ENCODE measurements at places on chromosomes 3 and 15.

DNA sequence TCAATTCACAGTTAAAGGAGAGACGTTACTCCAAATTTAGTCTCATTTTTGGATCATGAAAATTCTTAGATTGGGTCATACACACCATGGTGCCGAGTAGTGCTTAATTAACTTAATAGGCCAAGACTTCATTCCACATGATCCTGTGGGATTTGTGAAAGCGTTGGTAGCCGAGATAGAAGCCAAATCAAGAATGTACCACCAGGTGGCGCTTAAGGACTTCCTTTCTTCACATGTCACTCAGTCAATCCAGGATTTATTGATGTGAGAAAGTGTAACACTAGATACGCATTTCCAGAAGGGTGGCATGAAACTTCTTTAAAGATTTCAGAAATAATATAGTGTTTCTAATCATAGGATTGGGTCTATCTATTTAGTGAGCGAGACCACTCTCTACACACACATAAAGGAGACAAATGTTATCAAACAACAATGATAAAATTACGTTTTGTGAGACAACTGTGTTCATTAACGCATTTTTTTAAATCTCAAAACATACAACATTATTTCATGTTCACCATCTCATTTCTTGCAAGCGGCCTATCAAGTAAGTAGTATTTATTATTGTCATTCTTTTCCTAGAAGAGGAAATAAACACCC lies 436.1 kb downstream of the CHL1 start:
- peak; percentile 78 for DNase-seq

- no peak for DNase-seq
Observed at GRCh38 chr3:180704532-180704931, 25.2 kb upstream of the CCDC39 start.

DNA sequence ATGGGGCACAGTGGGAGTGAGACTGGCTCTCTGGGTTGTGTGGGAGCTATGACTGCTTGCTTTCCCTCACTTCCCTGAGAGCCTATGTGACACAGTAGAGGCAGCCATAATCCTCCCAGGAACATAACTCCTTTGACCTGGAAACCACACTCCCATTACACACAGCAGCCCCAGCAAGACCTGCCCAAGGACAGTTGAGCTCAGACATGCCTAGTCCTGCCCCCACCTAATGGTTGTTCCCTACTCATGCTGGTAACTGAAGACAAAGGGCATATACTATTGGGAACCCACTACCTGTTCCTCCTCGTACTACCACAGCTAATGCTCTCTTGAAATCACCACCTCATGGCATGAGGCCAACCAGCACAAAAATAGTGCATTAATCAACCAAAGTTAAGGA lies 550.4 kb upstream of the ARPP21 start:
- no peak for DNase-seq

DNA sequence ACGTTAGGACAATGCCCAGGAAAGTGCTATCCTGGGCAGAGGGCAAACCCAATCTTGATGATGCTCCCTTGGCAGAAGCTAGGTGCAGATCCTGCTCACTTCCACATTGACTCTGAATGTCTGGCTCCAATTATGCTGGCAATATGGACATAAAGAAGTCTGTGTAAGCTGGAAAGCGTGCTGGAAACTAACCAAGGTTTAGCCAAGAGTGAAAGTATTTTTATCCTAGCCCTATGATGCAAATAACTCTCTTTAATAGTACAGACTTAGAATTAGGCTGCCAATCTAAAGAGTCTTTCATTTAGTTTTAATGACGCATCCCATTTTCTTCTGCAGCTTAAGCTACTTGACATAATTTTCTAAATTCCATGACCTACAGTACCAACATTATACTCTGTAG lies 571.8 kb downstream of the TUSC7 start:
- DNase-seq: peak; percentile 72

DNA sequence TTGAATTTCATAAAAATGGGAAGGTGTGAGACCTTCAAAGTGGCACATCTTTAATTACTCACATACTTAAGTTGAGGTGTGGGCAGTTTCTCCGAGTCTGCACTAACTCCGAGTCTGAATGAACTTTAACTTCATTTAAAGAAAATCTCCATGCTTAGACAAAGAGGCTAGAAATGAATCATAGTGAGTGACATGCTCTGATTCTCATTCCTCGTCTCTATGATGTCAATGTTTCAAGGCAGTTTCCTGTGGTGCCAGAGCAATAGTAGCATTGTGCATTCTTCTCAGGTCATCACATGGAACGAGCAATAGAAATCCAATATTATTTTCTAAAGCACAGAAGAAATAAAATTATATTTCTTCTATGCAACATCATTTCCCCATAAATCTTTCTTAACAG lies 224.8 kb downstream of the KCNMB2 start:
- DNase-seq: no peak

DNA sequence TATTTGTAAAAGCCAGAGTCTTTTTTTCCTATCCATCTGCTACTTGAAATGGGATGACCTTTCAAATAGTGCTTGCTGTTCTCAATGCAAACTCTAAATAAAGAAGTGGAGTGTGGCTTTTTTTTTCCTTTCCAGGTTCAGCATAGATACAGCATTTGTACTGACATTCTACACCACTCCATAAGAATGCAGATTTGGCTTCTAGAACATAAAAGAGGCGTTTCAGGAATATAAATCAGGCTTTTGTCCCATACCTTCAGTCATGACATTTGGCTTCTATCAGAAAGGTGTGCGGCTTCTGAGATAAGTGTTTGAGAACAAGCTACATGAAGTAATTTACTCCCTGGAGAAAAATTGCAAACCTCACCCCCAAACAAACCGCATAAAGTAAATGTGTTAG lies 553.1 kb downstream of the FHIT start:
- no peak for DNase-seq

GRCh38 chr15:71962537-71962936 lies 152.2 kb downstream of the NR2E3 start:
- DNase-seq: no peak

GRCh38 chr15:59303633-59304032 lies 69.0 kb downstream of the MYO1E start:
- DNase-seq: no peak

GRCh38 chr3:71127844-71128243 lies 455.7 kb downstream of the FOXP1 start:
- no peak for DNase-seq

- no peak for DNase-seq
Observed at GRCh38 chr3:140360332-140360731, 317.5 kb upstream of the TRIM42 start.

DNA sequence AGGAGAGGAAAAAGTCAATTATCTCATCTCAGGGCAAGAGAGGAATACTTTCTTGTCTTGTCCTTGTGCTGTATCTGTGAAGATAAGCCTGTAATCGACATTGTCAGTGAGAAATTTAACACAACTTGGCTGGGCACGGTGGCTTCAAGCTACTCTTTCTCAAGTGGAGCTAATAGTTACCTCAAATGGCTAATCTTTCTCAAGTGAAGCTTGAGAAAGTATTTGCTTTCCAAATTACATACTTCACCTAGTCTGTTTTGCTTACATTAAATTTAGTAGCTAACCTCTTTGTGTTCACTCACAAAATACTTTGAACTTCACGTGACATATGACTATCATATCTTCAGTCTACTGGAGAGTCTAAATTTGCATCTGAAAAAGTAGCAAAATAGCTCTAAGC lies 48.3 kb upstream of the B3GALNT1 start:
- DNase-seq: no peak

- DNase-seq: no peak
Observed at GRCh38 chr15:101119181-101119580, 132.7 kb downstream of the CHSY1 start.

- no peak for DNase-seq
Observed at GRCh38 chr15:58146749-58147148, 8.6 kb downstream of the AQP9 start.

GRCh38 chr3:43768381-43768973 lies 77.7 kb downstream of the ABHD5 start:
- DNase-seq: peak; percentile 22

DNA sequence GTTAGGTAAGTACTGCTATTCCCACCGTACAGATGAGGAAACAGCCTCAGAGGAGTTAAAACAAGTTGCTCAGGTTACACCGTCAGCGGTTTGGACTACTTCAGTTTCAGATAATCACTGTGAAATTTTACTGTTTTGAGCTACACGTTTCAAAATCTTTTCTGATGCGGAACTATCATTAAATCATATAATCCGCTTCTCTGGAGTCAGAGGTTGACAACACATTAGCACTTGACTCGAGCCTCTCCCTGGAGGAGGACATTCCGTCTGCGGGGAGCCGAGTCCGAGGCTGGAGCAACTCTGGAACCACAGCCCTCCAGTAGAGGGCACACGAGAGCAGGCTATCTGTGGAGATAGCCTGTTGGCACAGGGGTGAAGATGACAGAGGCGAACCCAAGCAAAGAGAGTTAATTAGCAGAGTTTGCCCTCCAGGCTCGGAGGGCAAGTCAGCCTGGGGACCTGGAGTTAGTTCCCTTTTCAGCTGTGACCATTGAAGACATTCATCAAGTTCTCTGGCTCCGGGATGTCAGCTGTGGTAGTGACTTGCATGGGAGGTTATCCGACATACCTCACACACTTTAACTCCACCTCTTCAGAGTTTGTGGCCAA lies 131.2 kb downstream of the IGF1R start:
- DNase-seq: peak; percentile 89

- no peak for DNase-seq
Observed at GRCh38 chr3:14441920-14442300, 39.5 kb downstream of the SLC6A6 start.

DNA sequence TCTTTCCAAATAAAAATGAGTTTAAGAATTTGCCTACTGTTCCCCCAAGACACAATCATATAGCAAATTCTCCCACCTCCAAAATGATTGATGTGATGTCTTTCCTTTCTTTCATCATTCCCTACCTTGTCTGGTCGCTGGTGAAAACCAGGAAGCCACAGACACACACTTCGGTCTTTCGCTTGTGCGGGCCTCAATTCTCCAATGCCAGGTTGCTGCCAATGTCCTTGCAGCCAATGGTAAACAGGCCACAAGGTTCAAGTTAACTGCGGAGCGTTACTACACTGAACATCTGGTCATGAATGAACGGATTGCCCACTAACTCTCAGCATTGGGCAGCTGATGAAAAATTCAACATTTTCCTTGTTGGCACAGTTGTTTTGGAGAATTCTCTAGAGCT lies 192.2 kb downstream of the FOXP1 start:
- no peak for DNase-seq

DNA sequence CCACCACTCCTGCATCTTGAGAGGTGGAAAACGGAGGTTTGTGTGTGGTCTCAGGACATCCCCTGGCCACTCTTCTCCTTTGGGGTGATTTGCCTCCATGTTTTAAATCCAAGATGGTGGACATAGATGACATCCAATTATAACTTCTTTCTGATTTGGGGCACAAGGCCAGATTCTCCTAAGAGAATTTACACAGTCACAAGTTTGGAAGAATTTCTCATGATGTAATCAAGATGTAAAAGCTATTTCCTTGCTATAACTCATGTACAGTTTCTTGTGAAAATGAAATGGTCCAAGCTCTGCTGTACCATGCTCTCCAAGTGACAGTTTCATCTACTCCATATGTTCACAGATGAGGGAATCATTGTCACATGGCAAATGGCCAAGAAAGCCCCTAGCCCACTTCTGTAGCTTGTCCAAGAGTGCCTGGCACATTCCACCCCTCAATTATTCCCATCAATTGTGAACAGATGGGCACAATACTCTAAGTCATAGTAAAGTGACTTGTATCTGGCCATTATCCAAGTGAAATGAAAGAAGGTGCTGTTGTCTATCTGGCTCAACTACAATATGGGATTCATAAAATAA lies 134.6 kb upstream of the ROPN1 start:
- no peak for DNase-seq

DNA sequence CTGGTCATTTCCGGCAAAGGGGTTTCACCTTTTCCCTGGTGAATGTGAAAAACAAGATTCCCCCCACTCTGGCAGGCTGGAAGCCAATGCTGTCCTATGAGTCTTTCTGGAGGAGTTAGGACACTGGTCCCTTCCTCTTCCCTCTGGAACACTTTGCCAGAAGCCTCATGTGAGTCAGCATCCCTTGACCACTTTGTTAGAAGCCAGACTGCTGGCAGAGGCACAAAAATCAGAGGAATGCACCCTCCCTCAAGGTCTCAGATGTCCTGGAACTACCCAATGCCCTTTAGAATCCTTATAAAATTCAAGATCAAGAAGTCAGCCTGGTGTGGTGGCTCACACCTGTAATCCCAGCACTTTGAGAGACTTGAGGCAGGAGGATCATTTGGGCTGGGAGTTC lies 26.6 kb downstream of the ITGB5 start:
- peak; percentile 98 for DNase-seq

DNA sequence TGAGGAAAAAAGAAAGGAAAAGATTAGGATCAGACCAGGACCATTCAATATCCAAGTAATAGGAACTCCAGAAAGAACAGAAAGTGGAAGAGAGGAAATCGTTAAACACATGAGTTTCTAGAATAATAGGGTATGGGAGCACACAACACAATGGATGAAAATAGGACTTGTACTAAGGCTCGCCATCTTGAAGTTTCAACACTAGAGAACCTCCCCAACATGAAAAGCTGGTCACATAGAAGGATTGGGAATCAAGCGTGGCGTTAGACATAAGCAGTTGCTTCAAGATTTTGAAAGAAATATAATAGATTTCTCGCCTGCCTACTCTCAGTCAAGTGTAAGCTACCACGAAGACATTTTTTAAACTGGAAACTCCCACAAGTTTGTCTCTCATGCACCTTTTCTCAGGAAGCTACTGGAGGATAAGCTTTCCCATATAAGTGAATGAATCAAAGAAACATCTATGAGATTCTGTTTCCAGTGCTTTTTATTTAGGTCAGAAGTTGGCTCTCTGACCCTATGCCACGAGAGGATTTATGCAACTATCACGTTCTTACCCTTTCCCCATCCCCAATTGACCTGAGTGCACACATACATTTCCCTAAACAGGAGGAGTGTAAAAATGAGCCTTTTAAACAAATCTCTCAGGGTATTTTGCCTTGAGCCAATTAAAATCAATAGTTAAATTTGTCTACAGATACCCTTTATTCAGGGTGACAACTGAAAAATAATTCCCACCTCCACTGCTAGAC lies 45.2 kb downstream of the GHSR start:
- DNase-seq: no peak

- no peak for DNase-seq
Observed at GRCh38 chr3:117476572-117476971, 767.0 kb downstream of the TUSC7 start.

DNA sequence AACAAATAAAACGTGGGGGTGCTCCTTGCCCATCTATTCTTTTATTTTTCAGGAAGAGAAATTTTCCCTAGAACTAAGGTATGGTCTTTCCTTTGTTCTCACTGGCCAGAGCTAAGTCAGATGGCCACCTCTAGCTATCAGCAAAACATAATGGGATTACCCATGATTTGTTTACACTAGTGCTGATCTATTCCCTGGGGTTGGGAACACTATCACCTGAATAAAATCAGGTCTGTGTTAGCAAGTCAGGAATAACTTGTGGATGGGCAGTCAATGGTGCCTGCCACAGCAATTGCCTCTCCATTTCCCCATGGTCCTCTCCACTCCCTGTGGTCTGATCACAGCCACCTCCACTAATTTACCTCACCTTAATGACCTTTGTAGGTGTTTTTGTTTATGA lies 181.7 kb upstream of the CADPS start:
- no peak for DNase-seq

GRCh38 chr15:39631357-39631756 lies 50.5 kb downstream of the THBS1 start:
- DNase-seq: peak; percentile 43

Measured in astrocyte of the hippocampus (primary cell).